ENCODE measurements at places on chromosomes 4 and X.

- no peak overlapping the region for H3K27ac ChIP-seq
- no peak for DNase-seq
- no peak overlapping the region for H3K4me3 ChIP-seq
- H3K27me3 ChIP-seq: peaks cover 25% of the 10 kb centered on the region
Measured at GRCh38 chr4:89496851-89497250, 189.3 kb upstream of the GPRIN3 start.

DNA sequence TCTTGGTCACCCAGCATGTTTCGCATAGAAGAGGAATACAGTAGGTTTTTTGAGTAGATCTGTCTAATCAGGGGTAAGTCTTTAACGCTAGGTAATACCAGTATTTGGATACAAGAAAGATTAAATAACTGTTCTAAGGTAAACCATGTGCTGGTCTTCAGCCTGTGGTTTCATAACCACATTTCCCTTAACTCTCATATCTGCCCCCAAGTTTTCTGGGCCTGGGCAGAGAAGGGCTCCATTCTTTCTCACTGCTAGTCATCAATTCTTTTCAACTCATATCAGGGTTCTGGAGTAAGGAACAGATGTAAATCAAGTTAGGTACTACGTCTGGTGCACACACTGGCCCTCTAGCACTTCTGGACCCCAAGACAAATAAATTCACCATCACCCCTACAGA is 49.0 kb downstream of the DHX15 start:
- H3K4me1 ChIP-seq: no peaks in the 10 kb centered on the region
- no peak for DNase-seq
- H3K4me3 ChIP-seq: no peak overlapping the region
- H3K36me3 ChIP-seq: peaks cover 48% of the 10 kb centered on the region
- H3K27ac ChIP-seq: no peak overlapping the region

DNA sequence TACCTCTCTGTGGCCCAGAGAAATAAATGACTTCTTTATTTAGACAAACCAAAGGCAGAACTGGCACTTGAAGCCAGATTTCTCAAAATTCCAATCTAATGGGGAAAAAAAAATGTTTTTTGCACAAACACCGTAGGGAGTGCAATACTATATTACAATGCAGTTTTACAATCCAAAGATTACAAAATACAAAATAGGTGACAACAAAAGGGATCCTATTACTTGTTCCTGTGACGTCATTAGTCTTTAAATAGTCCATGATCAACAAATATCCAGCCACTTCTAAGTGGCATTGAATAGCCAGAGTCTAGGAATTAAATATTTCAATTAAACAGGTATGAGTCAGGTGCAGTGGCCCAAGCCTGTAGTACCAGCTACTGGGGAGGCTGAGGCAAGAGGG is 3.0 kb upstream of the APBB2 start:
- H3K4me1 ChIP-seq: no peaks in the 10 kb centered on the region
- no peak overlapping the region for H3K4me3 ChIP-seq
- no peaks in the 10 kb centered on the region for H3K36me3 ChIP-seq
- no peak for DNase-seq
- H3K27ac ChIP-seq: no peak overlapping the region

- H3K27me3 ChIP-seq: peaks cover 29% of the 10 kb centered on the region
- H3K4me3 ChIP-seq: no peak overlapping the region
- H3K27ac ChIP-seq: no peak overlapping the region
- no peaks in the 10 kb centered on the region for H3K4me1 ChIP-seq
Measured at GRCh38 chr4:3784454-3785291, 18.5 kb downstream of the ADRA2C start.

GRCh38 chr4:15498356-15498755 is 28.7 kb downstream of the CC2D2A start:
- no peak for DNase-seq
- H3K27ac ChIP-seq: no peak overlapping the region
- peaks cover 3% of the 10 kb centered on the region for H3K36me3 ChIP-seq
- peaks cover 10% of the 10 kb centered on the region for H3K27me3 ChIP-seq
- H3K4me1 ChIP-seq: no peaks in the 10 kb centered on the region

DNA sequence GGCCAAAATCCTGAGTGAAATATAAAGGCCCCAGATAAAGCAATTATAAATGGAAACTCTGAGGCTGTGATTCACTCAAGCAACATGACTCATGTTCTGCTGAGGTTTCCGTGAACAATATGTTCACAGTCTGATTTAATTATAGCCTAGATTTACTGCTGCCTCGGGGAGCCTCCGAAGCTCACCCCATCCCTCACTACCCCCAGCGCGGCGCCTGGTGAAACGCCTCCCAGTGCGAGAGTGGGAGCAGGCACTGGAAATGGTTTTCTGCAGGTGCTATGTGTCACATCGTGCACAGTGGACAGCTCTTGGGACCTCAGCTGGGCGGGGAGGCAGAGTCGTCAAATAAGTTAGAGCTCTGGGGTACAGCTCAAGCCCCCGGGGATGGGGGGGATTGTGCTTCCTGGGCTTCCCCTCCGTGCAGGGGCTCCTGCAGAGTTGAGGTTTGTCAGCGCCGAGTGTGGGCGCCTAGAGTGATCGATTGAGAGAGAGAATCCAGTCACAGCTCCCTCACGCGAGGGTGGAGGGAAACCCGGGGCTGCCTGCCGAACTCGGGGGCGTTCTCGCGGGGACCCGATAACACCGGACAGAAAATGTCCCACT is 110.6 kb downstream of the PHKA2 start:
- H3K4me1 ChIP-seq: peaks cover 7% of the 10 kb centered on the region
- H3K4me3 ChIP-seq: peak overlapping the region; percentile 67
- H3K36me3 ChIP-seq: peaks cover 1% of the 10 kb centered on the region
- no peak for DNase-seq
- H3K27ac ChIP-seq: peak overlapping the region; percentile 72

DNA sequence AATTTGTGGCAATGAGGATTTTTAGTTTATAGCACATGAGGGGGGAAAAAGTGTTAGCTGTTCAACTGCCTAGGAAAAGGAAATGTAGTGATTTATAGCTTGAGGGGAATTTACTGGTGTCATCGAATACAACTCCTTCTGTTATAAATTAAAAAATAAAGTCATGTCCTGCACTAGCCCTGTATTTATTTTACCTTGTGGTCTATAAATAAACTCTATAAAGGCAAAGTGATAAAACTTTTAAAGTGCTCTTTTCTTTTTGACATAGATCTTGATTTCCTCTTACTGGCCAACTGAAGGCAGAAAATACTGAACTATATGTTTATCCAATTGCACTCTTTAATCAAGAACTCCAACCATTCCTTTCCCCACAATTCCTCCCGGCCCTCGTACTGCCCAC is 672.1 kb upstream of the SLIT2 start:
- H3K27ac ChIP-seq: no peak overlapping the region
- no peak overlapping the region for H3K4me3 ChIP-seq
- no peaks in the 10 kb centered on the region for H3K36me3 ChIP-seq
- no peaks in the 10 kb centered on the region for H3K27me3 ChIP-seq

GRCh38 chrX:135541351-135541750 is 20.9 kb downstream of the INTS6L start:
- H3K27me3 ChIP-seq: no peaks in the 10 kb centered on the region
- peaks cover 32% of the 10 kb centered on the region for H3K4me1 ChIP-seq
- peaks cover 6% of the 10 kb centered on the region for H3K36me3 ChIP-seq
- H3K27ac ChIP-seq: no peak overlapping the region
- no peak for DNase-seq

- H3K27me3 ChIP-seq: no peaks in the 10 kb centered on the region
- H3K27ac ChIP-seq: no peak overlapping the region
- no peak for DNase-seq
- H3K4me1 ChIP-seq: no peaks in the 10 kb centered on the region
- no peak overlapping the region for H3K4me3 ChIP-seq
Measured at GRCh38 chr4:21366312-21366711, 582.3 kb downstream of the KCNIP4 start.

DNA sequence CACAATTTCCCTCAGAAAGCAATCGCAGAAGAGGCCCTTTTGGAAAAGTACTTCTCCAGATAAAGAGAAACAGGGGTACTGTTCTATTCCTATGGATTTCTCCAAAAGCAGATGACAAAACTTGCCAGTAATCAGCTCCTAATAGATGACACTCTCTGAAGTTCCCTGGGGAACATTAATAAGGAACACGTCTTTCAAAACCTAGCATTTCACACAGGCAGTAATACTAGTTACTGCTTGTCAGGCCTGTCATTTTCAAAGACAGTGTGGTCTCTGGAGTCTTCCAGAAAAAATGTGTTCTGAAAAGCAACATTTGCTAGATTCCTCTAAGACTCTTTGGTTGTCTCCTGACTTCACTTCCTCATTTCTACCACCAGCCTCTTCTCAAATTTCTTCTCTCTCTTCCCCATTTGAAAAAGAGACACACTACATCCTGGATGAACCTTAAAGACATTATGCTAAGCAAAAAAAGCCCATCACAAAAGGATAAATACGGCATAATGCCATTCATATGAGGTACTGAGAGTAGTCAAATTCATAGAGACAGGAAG is 47.3 kb downstream of the CHRDL1 start:
- H3K36me3 ChIP-seq: no peaks in the 10 kb centered on the region
- H3K27ac ChIP-seq: no peak overlapping the region
- no peak for DNase-seq
- H3K4me1 ChIP-seq: no peaks in the 10 kb centered on the region

DNA sequence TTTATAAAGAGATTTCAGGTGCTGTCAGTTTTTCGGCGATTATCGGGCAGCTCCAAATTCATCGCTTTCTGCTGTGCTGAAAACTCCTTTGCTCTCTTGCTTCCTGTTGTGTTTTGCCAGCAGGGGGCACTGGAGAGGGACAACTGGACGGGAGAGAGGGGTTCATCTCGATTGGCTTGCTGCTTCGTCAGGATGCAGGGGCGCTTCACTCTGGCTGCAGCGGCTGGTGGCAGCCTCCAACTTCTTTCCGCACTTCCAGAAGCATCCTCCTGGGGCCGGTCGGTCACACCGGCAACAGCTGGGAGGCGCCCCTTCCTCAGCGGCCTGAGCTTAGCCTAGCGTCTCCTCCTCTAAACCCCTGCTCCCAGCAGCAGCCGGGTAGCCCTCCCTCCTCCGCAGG is 29.5 kb downstream of the MSL3 start:
- no peaks in the 10 kb centered on the region for H3K27me3 ChIP-seq
- peaks cover 6% of the 10 kb centered on the region for H3K4me1 ChIP-seq
- H3K4me3 ChIP-seq: peak overlapping the region; percentile 46
- no peaks in the 10 kb centered on the region for H3K36me3 ChIP-seq
- DNase-seq: peak; percentile 48

- H3K36me3 ChIP-seq: peaks cover 3% of the 10 kb centered on the region
- peak overlapping the region; percentile 45 for H3K27ac ChIP-seq
- peaks cover 7% of the 10 kb centered on the region for H3K4me1 ChIP-seq
- H3K4me3 ChIP-seq: no peak overlapping the region
- DNase-seq: no peak
Measured at GRCh38 chrX:57119416-57119815, 1.9 kb downstream of the SPIN2B start.

DNA sequence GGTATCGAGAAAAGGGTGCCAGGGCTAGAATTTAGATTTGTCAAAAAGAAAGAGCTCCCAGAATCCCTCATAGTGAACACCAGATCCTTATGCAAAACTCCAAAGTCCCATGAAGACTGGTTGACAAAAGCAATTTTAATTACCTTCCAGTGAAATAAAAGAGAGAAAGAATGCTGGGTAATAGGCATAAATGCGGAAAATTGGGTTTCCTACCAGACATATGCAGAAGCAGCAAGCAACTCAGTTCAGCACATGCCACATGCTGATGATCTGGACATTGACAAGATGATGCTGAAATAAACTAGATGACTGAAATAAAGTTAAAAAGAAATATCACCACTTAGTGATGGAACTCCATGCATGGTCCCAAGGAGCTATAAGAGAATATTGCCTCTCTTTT is 83.9 kb downstream of the KCNIP4 start:
- no peak for DNase-seq
- no peak overlapping the region for H3K27ac ChIP-seq
- H3K4me1 ChIP-seq: no peaks in the 10 kb centered on the region

GRCh38 chr4:149988087-149988410 is 90.2 kb upstream of the DCLK2 start:
- no peak overlapping the region for H3K27ac ChIP-seq
- DNase-seq: no peak
- no peaks in the 10 kb centered on the region for H3K36me3 ChIP-seq
- no peaks in the 10 kb centered on the region for H3K27me3 ChIP-seq
- H3K4me3 ChIP-seq: no peak overlapping the region

DNA sequence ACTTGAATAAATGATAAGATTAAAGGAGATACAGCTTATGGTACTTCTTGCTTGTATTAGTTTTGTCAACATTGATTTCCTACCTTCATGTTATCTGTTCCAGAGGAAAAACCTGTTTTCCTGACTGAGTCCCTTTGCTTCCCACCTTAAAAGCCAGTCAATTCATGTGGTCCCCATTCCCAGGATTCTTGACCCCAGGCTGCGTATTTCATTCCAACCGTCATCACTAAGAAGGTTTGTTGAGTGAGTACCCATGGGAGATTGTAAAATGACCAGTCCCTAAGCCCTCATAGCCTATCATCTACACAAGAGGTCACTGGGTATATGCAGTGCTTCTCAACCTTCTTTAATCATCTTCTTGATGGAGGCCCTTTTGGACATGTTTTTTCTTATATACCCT is 52.2 kb downstream of the BEX3 start:
- no peaks in the 10 kb centered on the region for H3K36me3 ChIP-seq
- DNase-seq: no peak
- no peaks in the 10 kb centered on the region for H3K27me3 ChIP-seq
- H3K27ac ChIP-seq: no peak overlapping the region

DNA sequence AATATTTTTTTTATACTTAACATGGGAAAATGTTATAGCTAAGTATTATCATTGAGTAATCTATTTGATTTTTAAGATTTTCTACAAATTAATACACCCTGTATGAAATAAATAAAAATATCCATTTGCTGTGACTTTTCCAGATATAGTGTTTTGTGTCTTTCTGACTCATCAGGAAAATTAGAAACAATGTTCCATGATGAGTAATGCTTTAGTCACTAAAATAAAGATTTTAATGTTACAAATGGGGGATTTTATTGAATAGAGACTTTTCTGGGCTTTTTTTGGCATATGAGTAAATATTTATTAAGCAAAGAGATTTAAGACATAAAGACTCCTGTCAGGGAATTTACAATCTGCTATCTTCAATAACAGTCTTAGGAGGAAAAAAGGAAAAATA is 279.2 kb upstream of the NOCT start:
- H3K4me1 ChIP-seq: no peaks in the 10 kb centered on the region
- no peak for DNase-seq
- peaks cover 2% of the 10 kb centered on the region for H3K36me3 ChIP-seq
- H3K27ac ChIP-seq: no peak overlapping the region

DNA sequence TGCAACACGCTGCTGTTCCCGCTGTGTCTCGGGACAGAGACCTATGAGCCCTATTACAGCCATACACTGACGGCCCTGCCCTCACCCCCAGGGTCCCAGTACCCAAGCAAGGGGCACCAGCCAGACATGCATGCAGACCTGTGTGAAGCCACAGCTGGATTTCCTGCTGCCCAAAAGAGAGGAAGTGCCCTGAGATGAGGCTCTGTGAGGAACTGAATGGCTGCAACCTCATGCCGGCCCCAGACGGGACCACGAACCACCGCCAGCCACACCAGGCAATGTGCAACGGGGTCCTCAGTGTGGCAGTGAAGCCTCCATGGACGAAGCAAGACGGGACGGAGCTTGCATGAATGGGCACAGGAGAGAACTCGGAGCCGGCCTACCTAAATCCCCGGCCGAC is 21.1 kb downstream of the CTBP1 start:
- H3K36me3 ChIP-seq: peaks cover 43% of the 10 kb centered on the region
- no peaks in the 10 kb centered on the region for H3K27me3 ChIP-seq
- no peak overlapping the region for H3K4me3 ChIP-seq
- H3K27ac ChIP-seq: no peak overlapping the region
- H3K4me1 ChIP-seq: peaks cover 34% of the 10 kb centered on the region

GRCh38 chr4:133823177-133823576 is 378.4 kb downstream of the PABPC4L start:
- no peak overlapping the region for H3K27ac ChIP-seq
- no peak for DNase-seq
- H3K4me3 ChIP-seq: no peak overlapping the region

GRCh38 chr4:68162196-68162595 is 32.5 kb upstream of the TMPRSS11F start:
- peaks cover 10% of the 10 kb centered on the region for H3K27me3 ChIP-seq
- no peak overlapping the region for H3K27ac ChIP-seq
- H3K4me1 ChIP-seq: no peaks in the 10 kb centered on the region
- no peaks in the 10 kb centered on the region for H3K36me3 ChIP-seq
